ENCODE measurements at places on chromosomes 16 and 17.

GRCh38 chr16:15523939-15524338, 89.6 kb downstream of the BMERB1 start:
- DNase-seq, result no peak

DNA sequence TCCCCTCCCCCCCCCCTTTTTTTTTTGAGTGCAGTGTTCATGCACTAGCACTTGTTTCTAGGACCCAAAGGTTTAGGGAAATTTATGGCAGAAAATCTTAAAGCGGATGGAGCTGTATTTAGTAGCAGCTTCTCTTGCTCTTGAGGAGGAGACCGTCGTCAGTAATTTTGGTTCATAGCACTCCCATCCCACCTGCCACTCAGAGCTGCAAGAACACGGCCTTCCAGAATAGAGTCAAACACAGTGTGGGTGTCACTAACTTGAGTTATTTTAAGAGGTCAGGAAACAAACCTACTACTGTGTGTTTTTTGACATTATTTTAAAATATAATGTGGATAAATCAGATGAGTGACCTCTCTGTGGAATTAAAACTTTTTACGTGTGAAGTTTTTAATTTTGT, 37.3 kb downstream of the SEC14L1 start:
- no peak overlapping the region for H3K4me3 ChIP-seq
- no peak for DNase-seq
- H3K27ac ChIP-seq, result no peak overlapping the region

- no peak for DNase-seq
- H3K27ac ChIP-seq, result no peak overlapping the region
- no peaks in the 10 kb centered on the region for H3K36me3 ChIP-seq
Observed at GRCh38 chr17:10394201-10394887, 21.5 kb upstream of the MYH13 start.

DNA sequence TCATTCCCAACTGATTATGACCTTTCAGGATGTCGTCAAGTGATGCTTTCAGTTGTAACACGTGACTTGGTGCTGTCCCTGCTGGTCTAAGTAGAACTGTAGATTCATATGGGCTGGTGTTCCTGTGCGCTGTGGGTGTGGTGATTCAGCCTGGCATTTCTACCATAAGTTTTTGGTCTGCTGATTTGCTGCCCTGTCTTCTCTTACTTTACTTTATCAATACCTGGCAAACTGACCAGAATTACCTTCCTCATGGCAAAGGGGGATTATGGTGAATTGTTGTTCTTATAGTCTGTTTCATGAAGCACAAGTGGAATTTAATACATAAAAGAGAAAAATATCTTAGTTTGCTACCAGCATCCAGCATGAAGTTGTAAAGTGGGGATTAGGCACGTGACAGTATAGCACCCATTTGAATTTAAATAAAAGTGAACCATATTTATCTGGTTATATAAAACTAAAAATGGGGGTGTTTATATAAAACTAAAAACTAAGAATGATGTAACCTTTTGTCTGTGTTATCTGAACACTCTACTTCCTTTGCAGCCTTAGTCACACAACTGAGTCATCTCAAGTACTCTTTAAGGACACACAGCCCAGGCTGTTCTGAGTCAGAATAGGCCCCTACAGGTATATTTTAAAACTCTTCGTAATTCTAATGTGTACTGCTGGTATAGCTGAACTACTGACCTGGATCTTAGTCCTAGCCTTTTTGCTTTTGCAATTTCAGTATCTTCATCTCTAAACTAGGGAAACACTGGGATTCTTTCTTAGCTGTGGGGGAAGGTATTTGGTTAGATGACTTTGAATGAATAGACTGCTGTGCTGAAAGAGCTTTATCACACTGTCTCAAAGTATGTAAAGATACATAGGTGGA, 28.3 kb downstream of the TTC19 start:
- H3K36me3 ChIP-seq, result no peaks in the 10 kb centered on the region
- no peak overlapping the region for H3K27ac ChIP-seq
- H3K27me3 ChIP-seq, result no peaks in the 10 kb centered on the region

- H3K4me3 ChIP-seq, result no peak overlapping the region
- H3K27ac ChIP-seq, result peak overlapping the region; percentile 69
- peak; percentile 94 for DNase-seq
- H3K27me3 ChIP-seq, result no peaks in the 10 kb centered on the region
- no peaks in the 10 kb centered on the region for H3K36me3 ChIP-seq
Observed at GRCh38 chr17:67491009-67491680, 114.1 kb downstream of the PITPNC1 start.

DNA sequence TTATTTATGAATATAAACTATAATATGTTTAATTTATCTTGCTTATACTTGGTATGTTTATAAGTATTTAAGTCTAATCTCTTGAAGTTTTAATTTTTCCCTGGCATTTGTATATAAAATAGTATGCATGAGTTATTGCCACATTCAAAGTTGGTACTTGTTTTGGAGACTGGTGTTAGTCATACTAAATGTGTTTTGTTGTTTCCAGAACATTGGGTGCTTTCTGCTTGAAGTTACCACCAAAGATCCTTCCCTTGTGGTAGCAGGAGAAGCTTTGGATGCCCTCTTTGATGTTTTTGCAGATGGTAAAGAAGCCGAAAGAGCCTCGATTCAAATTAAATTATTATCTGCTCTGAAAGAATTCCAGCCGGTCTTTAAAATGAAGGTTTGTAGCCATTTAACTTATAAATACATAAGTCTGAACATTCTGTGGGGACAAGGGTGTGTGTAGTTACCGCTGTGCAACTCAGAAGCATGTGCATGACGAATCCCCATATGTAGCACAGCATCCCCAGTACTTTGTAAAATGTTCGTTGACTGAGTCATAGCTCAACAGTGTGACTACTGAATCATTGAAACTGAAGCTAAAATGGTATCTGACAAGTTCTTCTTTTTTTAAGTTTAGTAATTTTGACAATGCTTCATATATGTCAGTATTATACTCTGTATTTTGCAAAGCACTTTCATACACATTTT, 36.4 kb downstream of the HEATR3 start:
- H3K4me1 ChIP-seq, result no peaks in the 10 kb centered on the region
- peaks cover 56% of the 10 kb centered on the region for H3K36me3 ChIP-seq
- no peak for DNase-seq
- H3K27me3 ChIP-seq, result no peaks in the 10 kb centered on the region

GRCh38 chr16:84150926-84151325, 5.8 kb downstream of the DNAAF1 start:
- H3K36me3 ChIP-seq, result no peaks in the 10 kb centered on the region
- H3K27me3 ChIP-seq, result no peaks in the 10 kb centered on the region
- no peak overlapping the region for H3K4me3 ChIP-seq
- H3K4me1 ChIP-seq, result no peaks in the 10 kb centered on the region
- H3K27ac ChIP-seq, result no peak overlapping the region
- no peak for DNase-seq

DNA sequence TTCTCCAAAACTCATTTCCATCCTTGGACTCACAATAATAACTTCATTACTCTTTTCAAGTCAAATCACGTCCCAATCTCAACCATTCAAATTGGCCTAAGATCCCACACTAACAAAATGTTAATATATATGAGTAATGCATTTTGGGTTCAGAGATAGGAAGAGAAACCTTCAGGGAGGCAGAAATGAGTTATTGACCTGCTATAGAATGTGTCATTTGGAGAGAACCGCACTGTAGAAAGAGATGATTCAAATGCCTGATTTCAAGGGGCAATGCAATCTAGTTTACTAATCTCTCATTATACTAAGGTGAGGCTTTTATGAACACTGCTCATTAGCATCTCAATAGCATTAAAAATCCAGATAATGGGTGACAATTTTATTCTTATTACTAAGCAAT, 1595.0 kb upstream of the GOT2 start:
- H3K27ac ChIP-seq, result no peak overlapping the region
- no peaks in the 10 kb centered on the region for H3K27me3 ChIP-seq
- H3K4me1 ChIP-seq, result no peaks in the 10 kb centered on the region
- no peaks in the 10 kb centered on the region for H3K36me3 ChIP-seq
- DNase-seq, result no peak

DNA sequence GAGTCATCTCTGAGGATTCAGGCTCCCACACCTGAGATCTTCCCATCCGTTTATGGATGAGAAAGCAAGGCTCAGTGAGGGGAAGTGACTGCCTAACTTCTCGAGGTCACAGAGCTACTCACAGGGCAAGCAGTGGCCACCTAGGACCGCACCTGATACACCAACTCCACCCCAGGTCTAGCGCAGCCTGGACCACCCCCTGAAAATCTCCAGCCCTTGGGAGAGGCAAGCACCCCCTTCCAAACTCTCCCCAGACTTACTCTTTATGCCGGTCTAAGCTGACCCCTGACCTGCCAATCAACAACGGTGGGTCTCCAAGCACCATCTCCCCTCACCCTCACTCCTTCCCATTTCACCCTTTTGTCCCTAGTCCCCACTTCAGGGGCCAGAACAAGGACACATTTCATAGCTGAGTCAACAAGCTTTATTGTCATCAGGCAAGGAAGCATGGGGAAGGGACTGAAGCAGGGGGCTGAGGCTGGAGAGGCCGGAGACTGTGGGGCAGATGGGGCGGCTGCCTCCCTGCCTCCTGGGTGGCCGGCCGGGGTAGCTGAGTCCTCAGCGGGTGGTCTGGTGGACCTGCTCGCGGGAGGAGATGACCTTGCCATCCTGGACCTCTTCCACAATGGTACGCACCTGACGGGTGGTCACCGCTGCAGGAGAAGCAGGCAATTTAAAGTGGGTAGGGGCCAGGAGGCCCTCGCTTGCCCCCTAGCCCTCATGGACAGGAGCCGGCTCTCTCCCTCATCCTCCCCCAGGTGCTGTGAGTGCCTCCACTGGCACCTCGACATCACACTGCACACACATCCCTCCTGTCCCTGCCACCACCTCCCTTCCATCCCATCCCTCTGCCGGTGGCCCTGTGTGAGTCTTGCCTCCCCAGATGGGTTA, 5.1 kb downstream of the KRT17 start:
- no peaks in the 10 kb centered on the region for H3K36me3 ChIP-seq
- H3K27ac ChIP-seq, result no peak overlapping the region
- H3K27me3 ChIP-seq, result no peaks in the 10 kb centered on the region
- DNase-seq, result no peak
- H3K4me1 ChIP-seq, result peaks cover 32% of the 10 kb centered on the region

DNA sequence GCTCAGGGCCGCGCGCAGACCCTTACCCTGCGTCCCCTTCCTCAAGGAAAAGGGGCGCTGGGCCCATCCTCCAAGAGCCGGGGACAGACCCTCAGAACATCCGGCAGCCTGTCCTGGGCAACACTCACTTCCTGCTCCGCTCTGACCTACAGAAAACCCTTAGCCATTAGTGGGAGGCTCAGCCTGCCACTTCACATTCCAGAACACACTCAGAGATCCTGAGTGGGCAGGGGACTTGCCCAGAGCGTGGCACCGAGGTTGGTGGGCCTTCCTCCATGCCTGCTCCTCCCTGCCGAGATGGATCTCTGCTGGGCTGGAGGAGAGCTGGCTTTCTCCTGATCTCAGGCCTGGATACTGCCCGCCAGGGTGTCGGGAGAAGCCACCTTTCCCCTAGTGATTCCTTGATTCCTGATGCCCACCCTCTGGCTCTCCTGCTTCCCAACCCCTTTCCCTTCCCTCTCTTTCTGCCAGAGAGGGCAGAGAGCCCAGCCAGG, 1.5 kb downstream of the SCARF1 start:
- peak overlapping the region; percentile 68 for H3K4me3 ChIP-seq
- DNase-seq, result no peak
- H3K27ac ChIP-seq, result peak overlapping the region; percentile 34
- peaks cover 33% of the 10 kb centered on the region for H3K4me1 ChIP-seq
- H3K36me3 ChIP-seq, result no peaks in the 10 kb centered on the region

- no peak overlapping the region for H3K4me3 ChIP-seq
- no peak for DNase-seq
- no peak overlapping the region for H3K27ac ChIP-seq
- no peaks in the 10 kb centered on the region for H3K27me3 ChIP-seq
- no peaks in the 10 kb centered on the region for H3K36me3 ChIP-seq
Observed at GRCh38 chr16:28219282-28219681, 7.5 kb upstream of the XPO6 start.

DNA sequence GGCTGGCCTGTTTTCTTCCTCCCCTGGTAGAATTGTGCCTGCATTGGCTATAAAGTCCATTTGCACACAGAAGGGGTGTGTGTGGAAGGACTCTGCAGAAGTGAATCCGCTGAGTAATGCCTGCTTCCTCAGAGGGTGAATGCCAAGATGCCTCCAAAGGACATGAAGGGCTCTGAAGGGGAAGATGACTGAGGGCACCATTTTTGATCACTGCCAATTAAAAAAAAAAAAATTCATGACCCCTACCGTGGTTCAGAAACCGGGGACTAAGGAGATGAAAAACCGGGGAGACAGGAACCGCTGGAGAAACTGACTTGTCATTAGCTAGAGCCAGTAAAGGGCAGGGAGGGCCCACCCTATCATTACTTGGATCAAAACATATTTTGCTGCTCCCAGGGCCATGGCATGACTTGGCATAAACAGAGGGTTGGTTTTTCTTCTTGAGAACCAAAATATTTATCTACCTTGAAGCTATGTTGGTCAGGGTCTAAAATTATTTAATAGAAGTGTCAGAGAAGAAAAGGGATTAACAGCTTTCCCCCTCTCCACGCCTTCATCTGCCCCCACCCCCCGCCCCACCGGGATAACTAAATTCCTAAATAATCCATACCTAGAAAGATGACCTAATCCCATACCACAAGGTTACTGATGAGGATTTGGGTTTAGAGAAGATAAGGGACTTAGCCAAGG, 3.6 kb upstream of the USP7 start:
- no peaks in the 10 kb centered on the region for H3K27me3 ChIP-seq
- DNase-seq, result no peak
- no peak overlapping the region for H3K27ac ChIP-seq
- peaks cover 10% of the 10 kb centered on the region for H3K4me1 ChIP-seq

GRCh38 chr17:47840742-47841487, at the start of gene SCRN2:
Gene SCRN2 (minus strand): TSS chr17:47841273. CDS start chr17:47840843, 430 bp downstream.
- DNase-seq, result peak; percentile 94
- H3K4me1 ChIP-seq, result peaks cover 29% of the 10 kb centered on the region
- H3K36me3 ChIP-seq, result no peaks in the 10 kb centered on the region
- H3K27ac ChIP-seq, result peak within 1 kb of the TSS; percentile 77
- H3K27me3 ChIP-seq, result no peaks in the 10 kb centered on the region

- no peaks in the 10 kb centered on the region for H3K36me3 ChIP-seq
- peaks cover 32% of the 10 kb centered on the region for H3K4me1 ChIP-seq
- no peak within 1 kb of the TSS for H3K4me3 ChIP-seq
Observed at GRCh38 chr17:4903051-4903818, at the start of gene CHRNE. Gene CHRNE (minus strand): TSS chr17:4903098. CDS start chr17:4903063, 35 bp downstream.
